ENCODE measurements at places on chromosomes 7 and 10. TPM values are rescaled to one million over a fixed set of nuclear protein-coding genes. Genes with fewer than 3 reads are reported as not detected.

DNA sequence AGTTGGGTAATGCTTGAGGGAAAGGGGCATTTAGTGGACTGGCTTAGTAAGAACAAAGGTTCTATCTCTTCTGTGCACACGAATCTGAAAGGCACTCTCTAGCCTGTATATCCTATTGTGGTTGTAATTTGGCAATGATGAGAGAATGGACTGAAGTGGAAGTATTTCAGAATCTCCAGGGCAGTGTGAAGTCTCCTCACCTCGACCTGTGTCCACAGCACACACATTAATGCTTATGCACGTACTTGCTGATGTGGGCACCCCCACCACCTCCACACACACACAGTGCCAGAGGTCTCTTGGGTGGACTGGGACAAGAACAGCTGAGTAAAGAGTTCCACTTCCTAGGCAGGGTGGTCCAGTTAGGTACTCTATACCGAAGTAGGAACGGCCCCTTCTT, 6.9 kb downstream of the SMC3 start:
- H3K4me1 ChIP-seq, result no peaks in the 10 kb centered on the region
- no peak overlapping the region for H3K4me3 ChIP-seq
- no peak overlapping the region for H3K27ac ChIP-seq
- no peaks in the 10 kb centered on the region for H3K27me3 ChIP-seq
- H3K36me3 ChIP-seq, result peaks cover 27% of the 10 kb centered on the region
- DNase-seq, result no peak

DNA sequence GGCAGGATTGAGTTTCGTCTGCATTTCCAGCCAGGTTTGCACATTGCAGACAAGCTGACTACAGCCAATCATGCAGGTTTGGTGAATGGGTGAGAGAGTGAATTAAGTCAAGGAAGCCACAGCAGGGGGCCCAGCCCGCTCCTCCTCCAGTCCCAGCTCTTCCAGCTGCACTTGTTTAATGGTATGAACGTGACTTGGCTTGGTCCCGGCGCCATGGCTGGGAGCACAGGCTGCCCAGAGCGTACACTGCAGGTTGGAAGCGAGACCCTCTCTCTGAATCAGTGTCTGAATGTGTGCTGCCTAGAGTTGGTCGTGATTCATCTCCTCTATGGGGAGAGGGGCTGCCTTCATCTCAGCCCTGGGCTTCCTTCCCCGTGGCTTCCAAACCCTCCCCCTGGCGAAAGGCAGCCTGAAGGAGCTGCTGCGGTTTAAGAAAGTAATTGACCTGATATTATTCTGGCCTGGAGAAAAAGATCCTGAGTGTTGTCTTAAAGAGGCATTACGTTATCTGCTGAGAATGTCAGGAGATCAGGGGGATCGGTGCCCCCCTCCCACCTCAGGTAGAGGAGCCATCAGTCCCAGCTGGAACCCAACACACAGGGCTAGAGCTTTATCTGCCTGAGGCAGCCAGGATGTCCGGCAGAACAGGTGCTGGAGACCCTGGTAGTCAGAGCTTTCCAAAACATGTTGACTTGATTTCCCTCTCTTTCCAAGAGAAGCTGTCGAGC, 132.1 kb downstream of the COL26A1 start:
- no peaks in the 10 kb centered on the region for H3K27me3 ChIP-seq
- no peak overlapping the region for H3K27ac ChIP-seq
- H3K36me3 ChIP-seq, result no peaks in the 10 kb centered on the region

Gene ATOH7
- total RNA-seq, result not detected

GRCh38 chr7:116258734-116259133, 48.4 kb downstream of the TES start:
- H3K4me3 ChIP-seq, result no peak overlapping the region
- peaks cover 7% of the 10 kb centered on the region for H3K36me3 ChIP-seq
- H3K27ac ChIP-seq, result no peak overlapping the region
- no peaks in the 10 kb centered on the region for H3K27me3 ChIP-seq
- no peak for DNase-seq

DNA sequence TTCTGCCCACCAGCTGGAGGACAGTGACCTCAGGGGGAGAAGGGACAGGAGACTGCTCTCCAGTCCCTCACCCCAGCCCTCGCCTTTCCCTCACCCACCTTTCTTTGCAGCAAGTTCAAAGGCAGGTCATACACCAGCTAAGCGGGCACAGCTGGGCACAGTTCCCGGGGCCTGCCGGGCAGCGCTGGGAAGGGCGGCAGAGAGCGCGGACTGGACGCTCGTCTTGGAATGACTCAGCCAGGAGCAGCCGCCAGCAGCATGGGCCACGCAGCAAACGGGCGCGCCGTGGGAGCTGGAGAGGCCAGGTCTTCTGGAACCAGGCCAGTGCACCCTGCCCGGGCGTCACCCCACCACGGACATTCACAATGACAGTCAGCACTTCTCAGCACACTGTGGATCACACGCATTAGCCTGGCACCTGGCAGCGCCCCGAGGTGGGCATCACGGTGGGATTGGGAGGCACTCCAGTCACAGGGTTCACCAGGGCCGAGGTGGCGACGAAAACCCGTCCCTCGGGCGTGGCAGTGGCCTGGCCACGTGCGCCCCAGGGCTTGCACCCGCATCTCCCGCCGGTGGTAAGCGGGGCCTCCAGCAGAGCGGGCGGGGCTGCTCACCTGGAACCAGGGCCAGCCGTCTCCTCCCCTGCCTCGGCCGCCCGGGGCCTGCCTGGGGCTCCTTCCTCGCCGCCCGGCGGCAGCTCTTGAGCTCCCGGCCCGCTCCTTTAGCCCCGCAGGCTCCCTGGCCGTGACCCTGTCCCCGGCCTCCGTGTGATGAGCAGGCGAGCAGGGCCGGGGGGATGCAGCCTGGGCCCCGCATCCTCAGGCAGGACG, 29.0 kb upstream of the WDFY4 start:
- peak overlapping the region; percentile 78 for H3K27ac ChIP-seq
- H3K36me3 ChIP-seq, result no peaks in the 10 kb centered on the region
- H3K4me1 ChIP-seq, result no peaks in the 10 kb centered on the region

Gene DOCK1
- 13.0 TPM for total RNA-seq

Gene BUD31
- total RNA-seq, result 36.7 TPM

All from right atrium auricular region (tissue), 2 donors.